ENCODE measurements at places on chromosomes 16 and 17.

DNA sequence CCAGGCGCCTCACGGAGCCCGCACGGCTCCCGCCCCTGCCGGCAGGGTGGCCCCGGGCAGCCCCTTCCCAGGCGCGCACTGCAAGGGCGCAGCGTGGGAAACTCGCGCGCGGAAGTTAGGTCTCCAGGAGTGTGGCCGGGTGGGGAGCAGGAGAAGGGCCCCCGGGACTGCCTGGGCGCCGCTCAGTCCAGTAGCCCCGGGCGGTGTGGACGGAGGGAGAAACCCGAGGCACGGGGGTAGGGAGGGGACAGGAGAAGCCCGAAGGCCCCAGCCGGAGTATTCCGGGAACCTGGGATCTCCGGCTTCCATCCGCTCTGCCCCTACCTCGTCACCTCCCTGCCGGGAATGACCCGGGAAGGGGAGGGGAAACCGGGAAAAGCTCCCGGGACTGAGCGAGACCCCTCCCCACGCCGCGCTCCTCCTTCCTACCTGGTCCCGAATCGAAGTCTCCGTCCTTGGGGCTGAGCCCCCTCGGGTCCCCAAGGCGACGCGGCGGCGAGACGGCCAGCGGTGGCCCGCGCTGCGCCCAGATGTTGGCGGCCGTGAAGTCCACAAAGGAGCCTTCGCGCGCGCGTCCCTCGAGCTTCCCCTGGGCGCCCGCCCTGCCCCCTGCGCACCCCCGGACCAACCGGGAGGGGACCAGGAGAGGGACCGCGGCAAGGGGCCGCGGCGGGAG lies 418 bp downstream of the SOCS3 start:
- DNase-seq, result no peak

GRCh38 chr17:52106072-52106471 lies 52.4 kb downstream of the CA10 start:
- no peak for DNase-seq

- no peak for DNase-seq
These were observed 1.9 kb downstream of the MSI2 start for GRCh38 chr17:57257895-57258851.

GRCh38 chr17:68737761-68738443 lies 136.7 kb upstream of the FAM20A start:
- DNase-seq, result no peak

- DNase-seq, result no peak
These were observed 11.5 kb upstream of the ATXN1L start for GRCh38 chr16:71834291-71834690.

GRCh38 chr17:31373150-31374093 lies 18.1 kb upstream of the RAB11FIP4 start:
- peak; percentile 91 for DNase-seq

DNA sequence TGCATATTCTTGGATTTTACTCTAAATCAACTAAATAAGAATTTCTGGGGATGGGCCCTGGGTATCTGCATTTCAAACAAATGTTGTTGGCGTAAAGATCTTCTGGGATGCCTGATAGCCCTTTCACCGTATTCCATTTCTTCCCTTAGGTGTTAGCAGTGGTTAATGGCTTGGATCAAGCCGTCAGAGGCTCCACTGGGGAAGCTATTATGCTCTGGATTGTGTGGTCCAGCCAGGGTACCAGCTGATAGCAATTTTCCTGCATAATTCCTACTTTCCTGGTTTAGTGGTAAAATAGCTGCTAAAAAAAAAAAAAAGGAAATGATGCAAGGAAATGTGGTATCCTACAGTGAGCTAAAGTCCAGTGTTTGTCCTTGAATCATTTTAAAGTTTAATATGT lies 365.1 kb downstream of the CDH8 start:
- no peak for DNase-seq

DNA sequence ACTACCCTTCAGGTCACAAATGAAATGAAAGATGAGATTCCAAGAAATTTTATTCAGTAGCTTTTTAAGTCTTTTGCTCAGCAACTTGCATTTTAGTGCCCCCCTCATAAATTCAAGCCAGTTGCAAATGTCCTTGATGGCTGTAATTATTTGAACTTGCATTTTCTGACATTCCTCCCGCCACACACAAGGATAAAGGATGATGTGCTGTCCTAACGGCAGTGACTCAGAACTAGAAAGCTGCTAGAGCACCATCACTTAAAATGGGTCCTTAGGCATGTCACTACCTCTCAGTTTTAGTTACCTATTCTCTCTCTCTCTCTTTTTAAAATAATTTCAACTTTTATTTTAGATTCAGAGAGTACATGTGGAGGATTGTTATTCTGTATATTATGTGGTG lies 306.7 kb downstream of the CNTNAP4 start:
- no peak for DNase-seq

- DNase-seq, result no peak
These were observed 19.6 kb upstream of the RFFL start for GRCh38 chr17:35083071-35083470.

- DNase-seq, result no peak
These were observed 45.4 kb downstream of the COG7 start for GRCh38 chr16:23407436-23408127.

- DNase-seq, result no peak
These were observed 287.3 kb upstream of the AXIN2 start for GRCh38 chr17:65848751-65849150.

DNA sequence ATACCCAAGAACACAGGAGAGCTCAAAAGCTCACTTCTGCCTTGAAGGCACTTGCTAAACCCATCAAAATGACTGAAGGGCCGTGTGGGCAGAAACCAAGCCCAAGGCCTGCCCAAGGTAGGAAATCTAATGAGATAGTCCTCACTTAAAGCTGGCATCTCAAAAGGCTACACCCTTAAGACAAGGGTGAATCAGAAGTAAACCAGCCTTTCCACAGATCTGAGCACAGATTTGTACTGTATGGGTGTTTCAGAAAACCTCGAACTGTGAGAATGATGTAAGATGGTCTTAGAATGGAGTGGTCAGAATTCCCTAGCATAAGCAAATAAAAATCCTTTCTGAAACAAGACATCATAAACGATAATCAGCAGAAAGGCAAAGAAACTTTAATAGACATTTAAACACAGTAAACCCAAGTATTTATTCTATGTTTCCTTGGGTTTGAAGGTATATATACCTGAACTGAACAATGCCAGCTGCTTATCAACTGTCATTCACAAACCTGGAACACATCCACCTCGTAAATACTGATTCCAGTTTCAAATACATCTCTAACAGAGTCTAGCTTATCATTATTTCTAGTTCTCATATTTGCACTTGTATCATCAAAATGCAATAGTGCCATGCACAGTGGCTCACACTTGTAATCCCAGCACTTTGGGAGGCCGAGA lies 37.8 kb downstream of the GLG1 start:
- no peak for DNase-seq

DNA sequence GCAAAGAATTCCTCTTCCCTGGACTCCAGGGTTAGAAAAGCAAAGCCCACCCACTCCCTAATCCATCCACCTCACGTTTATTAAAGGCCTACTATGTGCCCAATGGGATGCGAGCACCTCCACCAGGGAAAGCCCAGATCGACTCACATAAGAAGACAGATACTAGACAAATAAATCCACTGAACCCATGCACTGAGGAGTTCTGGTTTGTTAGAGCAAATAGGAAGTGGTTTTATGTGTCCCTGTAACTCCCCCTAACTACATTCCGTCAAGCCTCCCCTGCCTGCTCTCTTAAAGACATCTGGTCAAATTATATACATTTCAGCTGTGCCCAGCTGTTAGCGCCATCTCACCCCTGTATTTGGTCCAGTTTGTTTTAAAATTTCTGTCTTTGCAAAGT lies 218.5 kb upstream of the RPL38 start:
- no peak for DNase-seq

DNA sequence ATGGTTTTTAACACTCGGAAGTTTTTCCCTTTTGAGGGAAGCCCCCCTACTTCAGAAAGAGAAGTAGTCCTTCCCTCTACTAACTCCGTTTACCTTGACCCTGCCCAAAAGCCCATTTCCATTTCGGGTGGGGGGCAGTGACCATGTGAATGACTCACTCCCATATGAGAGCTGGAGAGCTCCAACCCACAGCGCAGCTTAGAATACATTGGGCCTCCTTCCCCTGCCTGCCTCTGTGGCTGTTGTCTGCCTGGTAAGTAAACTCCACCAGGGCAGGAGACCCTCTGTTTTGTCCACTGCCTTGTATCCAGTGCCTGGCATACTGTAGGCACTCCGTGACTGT lies 985 bp downstream of the SGSM2 start:
- DNase-seq, result no peak

- DNase-seq, result no peak
These were observed 15.4 kb upstream of the MEAK7 start for GRCh38 chr16:84519855-84520254.

DNA sequence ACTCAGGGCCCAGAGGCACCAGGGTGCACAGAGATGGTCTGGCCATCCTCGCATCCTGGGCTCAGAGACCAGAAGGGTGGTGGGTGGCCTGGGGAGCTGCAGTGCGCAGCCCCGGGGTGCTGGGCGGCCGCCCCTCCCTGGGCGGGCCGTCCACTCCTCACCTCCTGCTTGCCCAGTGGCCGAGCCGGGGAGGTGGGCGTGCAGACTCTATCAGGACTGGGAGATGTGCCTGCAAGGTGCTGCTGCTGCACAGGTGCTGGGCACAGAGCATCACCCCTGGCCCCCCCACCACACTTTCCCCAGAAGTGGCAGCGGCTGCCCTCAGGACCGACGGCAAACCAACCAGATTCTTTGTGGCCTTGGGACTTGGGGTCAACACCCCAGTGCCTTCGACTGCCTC lies at the start of gene SCN4A:
Gene SCN4A (minus strand): TSS at position 123 of the 400 bp plus-strand sequence. CDS start 77 bp downstream, at position 46.
- DNase-seq, result no peak

DNA sequence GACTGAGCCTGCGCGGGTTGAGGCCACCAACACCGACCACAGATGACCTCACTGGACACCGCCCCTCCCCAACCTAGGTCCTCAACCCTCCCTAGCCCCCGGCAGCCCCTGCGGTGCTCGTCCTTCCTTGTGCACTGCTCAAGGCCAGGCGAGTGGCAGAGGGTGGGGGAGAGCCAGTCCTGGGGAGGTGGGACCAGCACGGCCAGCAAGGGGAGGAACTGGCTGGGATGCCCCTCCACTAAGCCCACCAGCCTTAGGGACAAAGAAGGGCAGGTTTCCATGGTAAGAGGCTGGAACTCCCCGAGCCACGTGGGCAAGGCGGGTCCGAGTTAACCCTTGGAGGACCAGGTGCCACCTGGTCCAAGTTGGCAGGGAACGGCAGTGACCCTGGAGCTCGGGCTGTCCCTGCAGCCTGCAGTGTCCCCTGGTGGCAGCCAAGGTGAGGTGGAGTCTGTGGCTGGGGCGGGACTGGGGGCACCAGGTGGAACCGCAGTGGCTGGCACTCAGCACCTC lies 9.2 kb downstream of the FSCN2 start:
- DNase-seq, result no peak

DNA sequence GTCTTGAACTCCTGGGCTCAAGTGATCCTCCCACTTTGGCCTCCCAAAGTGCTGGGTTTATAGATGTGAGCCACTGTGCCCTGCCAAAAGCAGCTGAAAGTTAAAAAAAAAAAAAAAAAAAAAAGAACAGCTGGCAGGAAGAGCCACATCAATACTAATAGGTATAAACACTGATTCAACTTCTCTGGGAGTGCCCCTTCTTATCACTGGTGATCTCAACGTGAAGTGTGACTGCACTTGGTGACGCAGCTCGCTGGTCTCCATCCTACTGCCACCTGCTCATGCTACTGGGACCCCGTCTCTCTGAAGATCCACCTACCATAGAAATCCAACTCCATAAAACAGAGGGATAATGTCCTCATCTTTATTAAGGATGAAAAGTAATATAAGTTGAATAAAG lies 40.8 kb downstream of the RNF157 start:
- DNase-seq, result no peak
